HL-60 (cell line): ENCODE measurements at places on chromosomes 16 and 17.

DNA sequence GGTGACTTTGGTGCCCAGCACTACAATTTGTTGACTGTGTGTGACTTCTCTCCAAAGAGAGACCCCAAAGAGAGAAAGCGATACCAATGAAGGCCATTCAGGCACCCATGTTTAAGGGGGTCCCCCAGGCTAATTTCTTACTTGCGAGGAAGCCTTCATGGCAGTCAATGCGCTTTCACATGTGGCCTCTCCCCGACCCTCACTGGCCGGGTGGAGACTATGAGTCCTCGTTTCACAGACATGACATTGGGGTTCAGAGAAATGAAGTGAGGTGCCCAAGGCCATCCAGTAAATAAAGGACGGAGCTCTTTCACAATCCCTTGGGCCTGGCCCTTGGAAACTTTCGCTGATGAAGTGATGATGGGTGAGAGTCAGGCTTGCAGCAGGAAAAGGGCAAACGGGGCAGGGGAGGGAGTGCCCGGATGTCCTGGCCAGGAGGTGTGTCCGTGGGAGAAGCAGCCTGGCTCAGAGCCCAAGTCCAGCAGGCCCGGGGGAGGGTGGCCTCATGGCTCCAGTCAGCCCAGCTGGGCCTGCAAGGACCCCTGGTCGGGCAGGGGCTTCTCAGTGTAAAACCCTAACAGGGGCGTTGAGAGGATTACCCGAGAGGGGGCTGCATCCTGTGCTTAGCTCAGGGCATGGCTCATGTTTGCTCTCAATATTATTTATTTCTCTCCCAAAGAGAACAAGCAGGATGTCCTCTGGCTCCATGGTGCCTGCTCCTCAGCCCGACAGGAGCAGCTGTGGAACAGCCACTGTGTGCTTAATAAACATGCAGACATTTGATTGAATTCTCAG is 14.7 kb downstream of the TBX2 start:
- DNase-seq: no peak

GRCh38 chr17:74987418-74987908 is at the start of gene CDR2L:
Gene CDR2L, plus strand, starts transcription at chr17:74987632. Its CDS starts 412 bp downstream, at chr17:74988044.
- peak; percentile 90 for DNase-seq

- no peak for DNase-seq
These were observed 83.2 kb downstream of the STH start for GRCh38 chr17:46082257-46082656.

DNA sequence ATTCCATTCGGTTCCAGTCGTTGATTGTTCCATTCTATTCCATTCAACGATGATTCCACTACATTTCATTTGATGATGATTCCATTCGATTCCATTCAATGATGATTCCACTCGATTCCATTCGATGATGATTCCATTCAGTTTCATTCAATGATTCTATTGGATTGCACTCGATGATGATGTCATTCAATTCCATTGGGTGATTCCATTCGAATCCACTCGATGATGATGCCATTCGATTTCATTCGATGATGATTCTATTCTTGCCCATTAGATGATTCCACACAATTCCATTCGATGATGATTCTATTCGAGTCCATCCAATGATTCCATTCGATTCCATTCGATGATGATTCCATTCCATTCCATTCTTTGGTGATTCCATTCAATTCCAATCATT is 1283.7 kb downstream of the TP53TG3F start:
- DNase-seq: no peak

DNA sequence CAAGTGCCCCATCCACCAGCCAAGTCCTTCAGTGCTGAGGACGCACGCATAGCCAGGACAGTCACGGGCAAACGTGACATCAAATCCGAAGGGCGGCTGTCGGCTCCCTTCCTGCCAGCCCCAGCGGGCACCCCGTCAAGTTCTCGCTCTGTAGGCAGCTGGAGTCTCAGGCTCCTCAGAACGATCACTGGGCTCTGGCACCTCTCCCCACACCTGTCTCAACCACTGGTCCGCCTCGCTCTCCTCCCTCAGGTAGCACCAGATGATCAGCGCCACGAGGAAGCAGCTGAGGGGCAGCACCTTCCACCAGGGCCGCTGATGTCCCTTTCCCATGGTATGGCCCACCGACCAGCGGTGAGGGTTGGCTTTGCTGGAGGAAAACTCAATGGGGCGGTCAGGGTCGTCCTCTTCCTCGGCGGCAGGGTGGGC is 422 bp downstream of the UQCC4 start:
- DNase-seq: no peak

- DNase-seq: no peak
These were observed 143.0 kb downstream of the SNX29 start for GRCh38 chr16:12119562-12119961.

GRCh38 chr17:77311371-77311981 is 170.7 kb downstream of the SEC14L1 start:
- DNase-seq: no peak

- no peak for DNase-seq
These were observed 7.5 kb upstream of the ADCY9 start for GRCh38 chr16:4123616-4124300.

DNA sequence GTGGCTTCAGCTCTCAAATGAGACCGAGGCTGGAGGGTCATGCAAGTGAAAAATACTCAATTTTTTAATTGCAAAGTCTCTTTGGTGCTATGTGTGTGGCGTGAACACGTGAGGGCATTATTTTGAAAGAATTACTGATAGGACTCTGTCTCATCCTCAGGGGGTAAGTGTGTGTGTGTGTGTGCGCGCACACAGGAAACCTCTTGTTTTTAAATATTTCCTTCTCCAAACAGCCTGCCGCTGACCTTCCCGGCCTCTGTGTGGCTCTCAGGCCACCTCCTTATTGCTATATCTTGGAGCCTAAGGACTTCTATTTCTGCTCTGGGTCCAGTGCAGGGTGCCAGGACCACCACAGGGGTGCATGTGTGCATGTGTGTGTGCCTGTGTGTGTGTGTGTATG is 99.7 kb downstream of the CMIP start:
- DNase-seq: no peak

GRCh38 chr17:63258785-63259184 is 187.3 kb downstream of the CYB561 start:
- DNase-seq: no peak
